ENCODE measurements at places on chromosomes 5 and 9.

DNA sequence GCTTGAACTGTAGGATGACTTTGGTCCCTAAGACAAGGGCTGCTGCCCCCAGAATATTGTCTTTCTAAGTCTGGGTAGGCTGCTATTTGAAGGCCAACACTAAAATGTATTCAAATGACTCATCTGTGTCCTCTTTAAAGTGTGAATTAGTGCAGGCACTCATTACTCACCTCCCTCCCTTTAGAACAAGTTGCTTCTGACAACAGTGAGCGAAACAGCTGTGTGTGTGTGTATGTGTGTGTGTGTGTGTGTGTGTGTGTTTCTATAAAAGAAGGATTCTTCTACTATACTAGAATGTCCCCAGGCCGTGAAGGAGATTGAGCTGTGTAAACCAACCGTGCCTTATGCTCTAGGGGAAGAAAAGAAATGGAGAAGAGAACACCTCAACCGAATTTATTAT lies 1337.2 kb downstream of the PTPRD start:
- DNase-seq = no peak

DNA sequence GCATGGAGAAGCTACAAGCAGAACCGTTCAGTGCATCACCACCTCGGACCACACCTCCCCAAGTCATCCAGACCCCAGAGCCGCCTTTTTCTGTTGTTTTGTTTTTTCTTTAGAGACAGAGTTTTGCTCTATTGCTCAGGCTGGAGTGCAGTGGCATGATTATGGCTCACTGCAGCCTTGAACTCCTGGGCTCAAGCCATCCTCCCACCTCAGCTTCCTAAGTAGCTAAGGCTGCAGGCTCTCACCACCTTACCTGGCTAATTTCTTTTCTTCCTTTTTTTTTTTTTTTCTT lies 13.5 kb upstream of the SFXN1 start:
- no peak for DNase-seq

- DNase-seq = no peak
These were observed 328 bp downstream of the CAMSAP1 start for GRCh38 chr9:135907006-135907430.

DNA sequence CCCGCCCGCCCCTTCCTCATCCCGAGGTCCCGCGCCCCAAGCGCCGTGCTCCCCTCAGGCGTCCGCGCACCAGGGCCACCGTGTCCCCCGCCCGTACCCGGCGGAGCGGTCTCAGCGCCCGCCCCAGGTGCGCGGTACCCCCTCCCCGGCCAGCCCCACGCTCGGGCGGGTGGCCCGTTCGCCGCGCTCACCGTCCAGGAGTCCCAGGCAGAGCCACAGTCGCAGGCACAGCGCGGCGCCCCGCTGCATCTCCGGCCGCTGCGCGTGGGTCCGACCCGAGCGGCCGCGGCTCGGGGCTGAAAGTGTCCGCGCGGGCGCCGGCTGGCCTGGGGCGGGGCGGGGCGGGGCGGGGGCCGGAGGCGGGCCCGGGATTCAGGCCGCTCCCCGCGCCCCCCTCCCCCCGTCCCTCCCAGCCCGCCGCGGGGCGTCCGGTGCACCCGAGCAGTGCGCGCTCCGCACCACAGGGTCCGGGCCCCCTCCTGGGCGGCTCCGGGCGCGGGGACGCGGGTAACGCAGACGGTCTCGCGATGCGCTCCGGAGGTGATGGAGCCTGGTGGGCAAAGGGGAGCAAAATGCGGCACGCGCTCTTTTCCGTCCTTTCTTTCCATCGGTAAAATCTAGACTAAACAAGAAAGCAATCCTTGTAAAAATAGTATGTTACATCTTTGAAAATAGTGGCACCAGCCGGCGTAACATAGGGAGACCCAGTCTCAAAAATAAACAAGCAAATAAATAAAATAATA lies at the start of gene FLT4:
TSS of gene FLT4 (minus strand) at position 304 of the 743 bp plus-strand sequence. CDS start at position 249, 55 bp downstream.
- DNase-seq = no peak

DNA sequence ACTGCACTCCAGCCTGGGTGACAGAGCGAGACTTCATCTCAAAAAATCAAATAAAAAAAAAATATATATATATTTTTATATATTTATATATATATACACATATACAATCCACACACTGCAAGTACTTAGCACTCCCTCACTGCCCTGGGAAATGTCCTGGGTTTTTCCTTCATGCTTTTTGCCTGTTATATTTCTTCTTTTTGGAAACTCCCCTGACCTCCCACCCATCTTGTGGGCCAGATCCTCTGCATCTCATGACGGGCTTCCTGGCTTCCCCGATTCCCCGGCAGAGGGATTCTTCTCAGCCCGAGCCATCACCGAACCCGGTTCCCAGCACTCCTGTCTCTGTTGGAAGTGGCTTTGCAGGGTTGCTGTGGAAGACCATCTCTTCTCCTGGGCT lies 39.5 kb upstream of the NCS1 start:
- no peak for DNase-seq

DNA sequence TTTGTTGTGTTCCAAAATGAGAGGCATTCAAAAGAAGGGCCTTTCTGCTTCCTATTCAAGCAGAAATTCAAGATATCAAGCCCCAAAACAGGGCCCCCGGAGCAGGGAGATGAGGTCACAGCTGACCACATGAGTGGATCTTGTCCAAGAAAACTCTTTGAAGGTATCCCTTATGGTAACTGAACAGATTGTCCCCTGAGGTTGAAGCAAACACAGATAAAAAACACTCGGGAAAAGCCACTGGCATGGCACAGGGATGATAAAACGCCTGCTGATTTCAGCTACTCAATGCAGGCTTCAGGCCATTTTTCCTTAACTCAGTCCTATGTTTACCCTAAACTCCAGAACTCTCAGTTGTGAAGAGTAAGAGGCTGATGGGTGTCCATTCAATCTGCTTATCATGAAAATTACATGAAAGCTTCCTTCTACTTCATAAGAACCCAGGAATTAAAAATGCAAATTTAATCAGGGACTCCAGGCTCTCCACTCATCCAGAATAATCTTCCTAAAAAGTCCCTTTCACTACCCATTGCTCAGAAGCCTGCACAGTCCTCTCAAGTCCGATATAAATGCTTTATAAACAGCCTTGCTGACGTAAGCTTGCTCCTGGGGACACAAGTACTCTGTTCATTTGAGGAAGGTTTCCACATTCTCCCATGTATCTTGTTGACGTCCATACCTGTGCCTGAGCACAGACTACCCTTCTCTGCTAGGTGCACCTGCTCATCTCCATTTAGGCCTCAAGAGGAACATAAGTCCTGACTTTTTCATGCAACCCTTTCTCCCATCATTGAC lies 35.9 kb upstream of the SLC1A3 start:
- no peak for DNase-seq
